ENCODE measurements at places on chromosomes 5 and 9.
A peak's percentile ranks its signal among the peaks of the same experiment; 100 is the strongest.

DNA sequence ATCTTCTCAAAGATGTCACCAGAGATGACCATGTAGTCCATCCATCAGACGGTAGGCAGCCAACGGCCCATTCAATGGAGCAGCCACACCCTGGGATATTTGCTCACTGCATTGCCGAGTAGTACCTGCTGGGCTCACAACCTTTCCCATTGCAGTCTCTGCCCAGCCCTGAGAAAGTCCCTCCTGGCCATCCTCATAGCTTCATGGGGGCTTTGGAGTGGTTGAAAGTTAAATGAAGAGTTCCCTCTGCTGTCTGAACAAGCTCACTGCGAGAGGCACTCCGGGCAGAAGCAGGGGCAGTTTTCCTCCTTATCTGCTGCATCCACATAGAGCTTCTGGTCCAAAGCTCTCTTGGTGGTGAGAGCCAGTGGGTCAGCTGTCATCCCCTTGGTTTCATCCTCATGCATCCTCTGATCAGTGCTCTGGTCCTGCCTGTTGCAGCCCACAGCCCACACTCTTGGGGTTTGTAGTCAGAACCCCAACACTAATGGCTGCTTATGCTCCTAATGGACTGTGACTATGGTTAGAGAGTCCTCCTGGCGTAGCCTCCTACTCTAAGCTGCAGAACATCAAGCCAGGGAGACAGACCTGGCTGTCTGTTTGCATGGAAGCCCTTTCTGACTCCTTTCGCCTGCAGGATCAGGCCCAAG lies 23.3 kb downstream of the TNFSF8 start:
- DNase-seq: peak; percentile 47

- DNase-seq: peak; percentile 47
Measured at GRCh38 chr5:87074934-87075541, 192.6 kb upstream of the RASA1 start.

DNA sequence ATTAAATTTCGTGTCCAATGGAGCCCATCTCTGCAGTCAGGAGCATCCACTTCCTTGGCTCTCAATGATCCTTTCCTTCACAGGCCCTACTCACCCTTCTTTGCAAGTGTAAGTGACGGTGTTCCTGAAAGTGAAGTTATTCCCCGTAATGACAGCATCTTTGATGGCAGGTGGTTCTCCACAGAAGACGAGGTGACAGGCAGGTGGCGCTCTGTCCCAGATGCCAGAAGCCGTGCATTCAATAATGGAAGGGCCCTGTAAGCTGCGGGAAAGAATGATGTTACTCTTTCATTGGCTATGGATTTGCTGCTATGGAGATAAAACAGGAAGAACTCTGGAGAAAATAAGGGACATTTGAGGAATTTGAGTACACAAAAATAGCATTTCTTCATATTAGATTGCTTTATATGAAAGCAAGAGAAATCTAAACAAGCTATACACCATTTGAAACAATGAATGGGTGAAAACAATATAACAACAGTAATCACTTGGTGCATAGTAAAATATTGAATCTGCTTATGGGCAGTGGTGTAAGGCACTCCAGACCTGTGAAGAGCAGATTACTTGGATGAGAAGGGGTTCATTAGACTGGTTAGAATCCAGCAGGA lies 89.9 kb upstream of the TXNDC8 start:
- peak; percentile 6 for DNase-seq

- no peak for DNase-seq
Measured at GRCh38 chr5:93161661-93162654, 419.1 kb downstream of the NR2F1-AS1 start.

GRCh38 chr9:126301985-126302603 lies 24.5 kb upstream of the MVB12B start:
- DNase-seq: peak; percentile 63

- DNase-seq: no peak
Measured at GRCh38 chr5:1998348-1998669, 115.6 kb upstream of the IRX4 start.

DNA sequence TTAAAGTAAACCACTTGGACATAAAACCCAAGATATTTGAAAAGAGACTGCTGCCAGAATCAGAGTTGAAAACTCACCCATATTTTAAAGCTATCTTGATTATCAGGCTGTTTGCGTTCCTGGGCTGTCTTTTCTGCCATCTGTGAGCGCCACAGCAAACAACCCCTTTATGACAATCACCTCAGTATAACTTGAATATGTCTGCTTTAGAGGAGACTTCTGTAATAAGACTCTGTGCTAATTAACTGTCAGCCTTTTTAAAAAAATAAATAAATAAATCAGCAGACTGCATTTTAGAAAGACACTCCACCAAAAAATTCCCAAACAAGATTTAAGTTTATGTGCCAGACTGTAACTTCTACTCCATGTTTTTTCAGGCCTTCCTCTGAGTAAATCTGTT lies 375.7 kb upstream of the CCNH start:
- DNase-seq: no peak

- no peak for DNase-seq
Measured at GRCh38 chr5:163809473-163809872, 304.1 kb downstream of the MAT2B start.

DNA sequence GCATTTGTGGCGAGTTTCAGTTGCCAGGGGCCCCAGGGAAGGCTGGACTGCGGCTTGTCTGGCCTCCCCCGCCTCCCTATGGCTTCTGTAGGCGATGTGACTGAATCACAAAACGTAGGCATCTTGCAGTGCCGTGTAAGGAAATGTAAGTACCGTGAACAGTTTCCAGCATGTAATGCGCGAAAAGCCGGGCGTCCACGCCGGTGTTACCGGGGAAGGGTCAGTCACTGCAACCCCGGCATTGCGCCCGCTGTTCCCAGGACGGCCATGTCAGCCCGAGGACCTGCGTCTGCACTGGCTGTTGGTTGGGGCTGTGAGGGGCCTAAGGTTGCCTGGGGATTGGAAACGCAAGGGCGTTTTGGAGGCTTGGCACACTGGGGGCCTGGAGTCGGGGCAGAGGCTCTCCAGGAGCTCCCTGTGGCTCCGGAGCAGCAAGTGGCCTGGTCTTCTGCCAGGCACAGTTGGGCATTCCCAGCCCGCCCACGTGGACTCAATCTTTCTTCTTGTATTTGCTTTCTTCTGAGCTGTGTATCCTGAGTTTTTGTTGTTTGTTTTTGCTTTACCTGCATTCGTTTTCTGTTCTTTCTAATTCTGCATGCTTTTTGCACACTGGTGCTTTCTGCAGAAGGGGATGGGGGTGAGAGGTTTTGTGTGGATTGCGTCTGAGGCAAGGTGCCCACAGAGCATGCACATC lies 36.9 kb upstream of the PLEKHG4B start:
- DNase-seq: no peak

DNA sequence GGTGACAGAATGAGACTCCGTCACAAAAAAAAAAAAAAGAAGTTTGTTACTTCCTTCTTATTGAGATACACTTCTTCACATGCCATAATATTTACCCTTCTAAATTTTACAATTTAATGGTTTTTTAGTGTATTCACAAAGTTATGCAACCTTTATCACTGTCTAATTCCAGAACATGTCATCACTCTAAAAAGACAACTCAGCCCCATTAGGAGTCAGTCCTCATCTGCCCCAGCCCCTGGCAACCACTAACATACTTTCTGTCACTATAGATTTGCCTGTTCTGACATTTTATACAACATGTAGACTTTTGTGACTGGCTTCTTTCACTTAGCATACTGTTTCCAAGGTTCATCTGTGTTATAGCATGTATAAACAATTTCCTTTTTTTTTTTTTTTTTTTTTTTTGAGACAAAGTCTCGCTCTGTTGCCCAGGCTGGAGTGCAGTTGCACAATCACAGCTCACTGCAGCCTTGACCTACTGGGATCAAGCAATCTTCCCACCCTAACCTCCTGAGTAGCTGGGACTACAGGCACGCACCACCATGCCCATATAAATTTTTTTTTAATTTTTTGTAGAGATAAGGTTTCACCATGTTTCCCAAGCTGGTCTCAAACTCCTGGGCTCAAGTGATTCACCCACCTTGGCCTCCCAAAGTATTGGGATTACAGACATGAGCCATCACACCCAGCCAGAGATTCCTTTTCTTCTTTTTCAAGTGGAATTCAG lies 18.0 kb downstream of the AQP3 start:
- DNase-seq: no peak

DNA sequence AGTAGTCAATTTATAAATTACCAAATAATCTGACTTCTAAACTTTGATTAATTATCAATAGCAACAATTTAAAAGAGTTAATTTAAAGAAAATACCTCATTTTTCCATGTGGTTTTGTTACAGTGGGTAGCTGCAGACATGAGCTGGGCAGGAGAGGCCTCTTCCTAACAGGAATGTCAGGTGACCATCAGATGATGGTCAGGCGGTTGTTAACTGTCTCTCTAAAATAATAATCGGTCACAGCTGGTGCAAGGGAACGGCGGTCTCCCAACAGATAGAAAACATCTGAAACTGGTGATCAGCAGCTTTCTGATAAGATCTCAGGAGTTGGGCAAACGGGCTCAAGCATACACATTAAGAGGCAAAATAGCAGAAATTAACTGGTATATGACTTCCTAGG lies 342.7 kb upstream of the CYLC2 start:
- no peak for DNase-seq

GRCh38 chr5:31131381-31131891 lies 62.0 kb upstream of the CDH6 start:
- DNase-seq: no peak

GRCh38 chr5:127940854-127941253 lies 142.7 kb upstream of the SLC12A2 start:
- no peak for DNase-seq

- no peak for DNase-seq
Measured at GRCh38 chr5:37323607-37324006, 47.3 kb downstream of the NUP155 start.

GRCh38 chr9:86525182-86525581 lies 171.0 kb upstream of the TUT7 start:
- DNase-seq: no peak

GRCh38 chr5:125654392-125654791 lies 768.8 kb upstream of the GRAMD2B start:
- DNase-seq: no peak

DNA sequence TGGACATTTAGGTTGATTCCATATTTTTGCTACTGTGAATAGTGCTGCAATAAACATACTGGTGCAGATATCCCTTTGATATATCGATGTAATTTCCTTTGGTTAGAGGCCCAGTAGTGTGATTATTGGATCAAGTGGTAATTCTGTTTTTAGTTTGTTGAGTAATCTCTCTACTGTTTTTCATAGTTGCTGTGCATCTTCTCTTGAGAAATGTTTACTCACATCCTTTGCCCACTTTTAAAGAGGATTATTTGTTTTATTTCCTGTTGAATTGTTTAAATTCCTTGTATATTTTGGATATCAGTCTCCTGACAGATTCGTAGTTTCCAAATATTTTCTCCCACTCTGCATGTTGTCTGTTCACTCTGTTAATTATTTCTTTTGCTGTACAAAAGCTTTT lies 352.6 kb upstream of the TARS1 start:
- DNase-seq: no peak

- DNase-seq: no peak
Measured at GRCh38 chr5:29995154-29995553, 1198.3 kb upstream of the CDH6 start.

- DNase-seq: no peak
Measured at GRCh38 chr5:22594491-22594890, 258.7 kb downstream of the CDH12 start.

DNA sequence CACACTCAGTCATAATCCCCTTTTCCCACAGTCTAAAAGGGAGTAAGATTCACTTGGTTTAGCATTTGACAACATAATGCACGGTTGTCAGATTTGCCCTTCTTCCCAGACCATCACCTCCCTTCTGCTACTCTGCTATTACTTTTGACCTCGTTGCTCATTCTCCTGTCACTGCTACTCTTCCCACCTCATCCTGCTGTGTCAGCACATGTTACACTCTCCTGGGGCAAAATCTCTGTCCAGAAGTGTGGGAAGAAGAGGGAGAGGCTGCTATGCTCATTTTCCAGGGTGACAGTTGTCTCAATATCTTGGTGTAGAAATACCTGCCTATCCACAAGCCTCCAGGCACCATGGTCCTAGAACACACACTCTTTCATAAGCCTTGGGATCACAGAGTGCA lies 449.9 kb upstream of the PIK3R1 start:
- DNase-seq: no peak

DNA sequence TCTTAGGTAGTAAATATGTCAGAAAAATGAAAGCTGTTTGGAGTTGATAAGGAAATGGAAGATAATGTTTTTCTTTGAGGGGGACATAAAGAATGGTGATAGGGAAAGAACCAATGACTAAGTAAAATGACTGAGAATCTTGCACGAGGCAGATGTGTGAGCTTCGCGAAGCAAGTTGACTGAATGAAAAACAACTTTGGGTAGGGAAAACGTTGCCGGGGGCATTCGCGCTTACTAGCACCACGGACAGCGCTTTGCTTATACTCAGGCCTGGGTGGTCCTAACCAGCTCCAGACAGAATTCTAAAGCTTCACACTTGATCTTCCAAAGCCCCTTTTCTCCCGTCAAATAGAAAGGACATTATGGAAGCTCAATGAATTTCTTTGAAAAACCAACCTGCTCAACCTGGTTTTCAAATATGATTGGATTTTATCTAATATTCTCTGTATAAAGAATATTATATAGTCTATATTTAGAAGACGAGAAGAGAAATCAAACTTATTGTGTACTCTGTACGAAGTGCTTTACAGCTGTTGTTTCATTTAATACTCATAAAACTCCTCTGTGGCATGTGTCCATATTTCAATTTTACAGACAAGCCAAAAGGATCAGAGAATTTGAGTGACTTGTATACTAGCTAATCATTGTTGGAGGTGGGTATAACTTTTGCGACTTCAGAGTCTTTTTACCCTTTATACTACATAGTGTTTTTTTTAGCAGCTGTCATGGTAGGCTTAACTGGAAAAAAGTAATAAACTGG lies 1.9 kb upstream of the CDKN2B start:
- DNase-seq: no peak

DNA sequence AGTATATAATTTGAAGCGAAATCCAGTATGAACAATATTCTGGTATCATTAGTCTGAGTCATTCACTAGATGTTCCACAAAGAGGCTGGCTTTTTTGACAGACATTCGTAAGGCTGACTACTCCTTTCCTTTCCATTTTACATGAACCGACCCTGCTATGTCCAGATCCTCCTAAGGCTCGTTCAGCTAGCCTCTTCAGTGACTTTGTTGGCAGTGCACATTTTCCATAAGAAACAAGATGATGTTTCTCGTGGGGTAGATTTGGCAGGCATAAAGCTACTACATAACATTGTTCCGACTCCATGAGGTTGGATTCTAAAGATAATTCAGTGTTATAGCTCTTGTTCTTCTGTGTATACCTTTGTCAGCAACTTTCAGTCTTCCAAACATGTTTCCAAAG lies 49.0 kb downstream of the ZNF462 start:
- no peak for DNase-seq

GRCh38 chr9:94801234-94801633 lies 74.7 kb downstream of the AOPEP start:
- DNase-seq: no peak

GRCh38 chr5:118965890-118966289 lies 22.5 kb downstream of the DTWD2 start:
- no peak for DNase-seq

- no peak for DNase-seq
Measured at GRCh38 chr5:179577286-179577960, 27.1 kb downstream of the RUFY1 start.

- DNase-seq: no peak
Measured at GRCh38 chr9:23686257-23686656, 139.8 kb downstream of the ELAVL2 start.

Data from CD4-positive, alpha-beta T cell treated with Interleukin-12 subunit alpha and Interleukin-12 subunit beta, for 1 hour (primary cell).